Hematopoietic multipotent progenitor cell treated with erythropoietin and hydrocortisone succinate and interleukin-3 and kit ligand, for 4 days (in vitro differentiated cells): ENCODE measurements at places on chromosomes 1 and 21.
A peak's percentile ranks its signal among the peaks of the same experiment; 100 is the strongest.

DNA sequence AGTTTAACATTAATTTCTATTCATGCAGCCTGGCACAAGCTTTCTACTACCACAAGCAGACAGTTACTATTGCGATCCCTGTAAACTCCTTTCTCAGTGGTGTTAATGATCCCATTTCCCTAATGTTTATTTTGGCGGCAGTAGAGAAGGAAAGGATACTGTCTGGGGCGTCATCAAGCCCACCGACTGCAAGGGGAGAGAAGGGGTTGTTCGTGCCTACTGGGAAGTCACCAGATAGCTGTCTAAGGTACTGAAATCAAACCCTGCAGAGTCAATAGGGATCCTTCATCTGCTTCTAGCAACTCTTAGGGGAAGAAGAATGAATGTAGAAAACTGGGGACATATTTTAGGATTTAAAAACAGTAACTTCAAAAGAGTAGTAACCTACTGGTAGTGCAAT lies 95.2 kb upstream of the ADAR start:
- DNase-seq, result peak; percentile 34

DNA sequence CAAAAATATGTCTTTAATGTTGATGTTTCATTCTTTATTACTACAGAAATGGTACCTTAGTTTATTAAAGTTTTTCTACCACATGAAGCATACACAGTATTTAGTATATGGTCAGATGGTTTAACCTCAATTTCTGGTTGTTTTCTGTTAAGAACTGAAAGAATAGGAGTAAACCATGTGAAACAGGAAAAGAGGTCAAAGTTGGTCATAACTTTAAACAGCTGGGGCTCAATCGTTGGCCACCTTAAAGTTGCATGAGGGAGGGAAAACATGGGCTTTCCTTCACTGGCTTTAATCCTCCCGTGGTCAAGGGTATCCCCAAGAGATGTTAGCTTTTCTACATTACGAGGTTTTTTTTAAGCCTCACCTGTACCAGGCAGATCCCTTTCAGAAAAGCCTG lies 483.3 kb upstream of the ADAMTS5 start:
- no peak for DNase-seq

- no peak for DNase-seq
Observed at GRCh38 chr1:210783925-210784324, 350.0 kb downstream of the KCNH1 start.

DNA sequence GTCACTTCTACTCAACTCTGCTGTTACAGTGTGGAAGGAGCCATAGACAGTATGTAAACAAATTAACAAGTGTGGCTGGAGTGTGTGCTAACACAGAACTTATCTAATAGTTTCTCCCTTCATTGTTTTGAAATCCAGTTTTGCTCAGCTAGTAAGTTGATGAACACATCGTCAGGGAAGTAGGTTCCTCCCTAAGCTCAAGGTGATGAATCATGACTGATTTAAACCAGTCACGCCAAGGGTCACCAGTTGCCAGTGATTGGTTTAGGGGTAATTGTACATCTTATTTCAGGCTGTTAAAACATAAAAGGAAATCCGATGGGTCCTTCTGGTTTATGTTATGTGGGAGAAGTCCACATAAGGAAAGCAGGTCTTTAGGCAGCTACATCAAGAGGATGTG lies 97.0 kb upstream of the CHODL start:
- no peak for DNase-seq

DNA sequence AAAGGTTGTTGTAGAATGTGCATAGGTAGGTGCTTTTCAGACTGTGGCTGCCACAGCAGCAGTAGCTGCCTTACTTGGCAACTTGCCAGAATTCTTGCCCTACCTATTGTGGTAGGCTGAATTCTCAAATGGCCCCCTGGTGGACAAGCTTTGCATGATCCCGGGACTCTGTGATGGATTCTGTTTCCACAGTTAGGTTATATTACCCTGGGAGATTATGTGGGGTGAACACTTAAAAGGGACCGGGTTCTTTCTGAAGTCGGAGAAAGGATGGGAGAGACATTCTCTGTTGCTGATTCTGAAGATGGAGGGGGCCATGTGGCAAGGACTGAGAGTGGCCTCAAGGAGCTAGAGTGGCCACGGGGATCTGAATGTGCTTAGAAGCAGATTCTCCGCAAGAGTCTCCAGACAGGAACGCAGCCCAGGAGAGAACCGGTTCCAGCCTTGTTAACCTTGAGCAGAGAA lies 32.1 kb upstream of the KCNE1 start:
- peak; percentile 83 for DNase-seq

GRCh38 chr1:15963968-15964648 lies 11.8 kb downstream of the ZBTB17 start:
- DNase-seq, result no peak

DNA sequence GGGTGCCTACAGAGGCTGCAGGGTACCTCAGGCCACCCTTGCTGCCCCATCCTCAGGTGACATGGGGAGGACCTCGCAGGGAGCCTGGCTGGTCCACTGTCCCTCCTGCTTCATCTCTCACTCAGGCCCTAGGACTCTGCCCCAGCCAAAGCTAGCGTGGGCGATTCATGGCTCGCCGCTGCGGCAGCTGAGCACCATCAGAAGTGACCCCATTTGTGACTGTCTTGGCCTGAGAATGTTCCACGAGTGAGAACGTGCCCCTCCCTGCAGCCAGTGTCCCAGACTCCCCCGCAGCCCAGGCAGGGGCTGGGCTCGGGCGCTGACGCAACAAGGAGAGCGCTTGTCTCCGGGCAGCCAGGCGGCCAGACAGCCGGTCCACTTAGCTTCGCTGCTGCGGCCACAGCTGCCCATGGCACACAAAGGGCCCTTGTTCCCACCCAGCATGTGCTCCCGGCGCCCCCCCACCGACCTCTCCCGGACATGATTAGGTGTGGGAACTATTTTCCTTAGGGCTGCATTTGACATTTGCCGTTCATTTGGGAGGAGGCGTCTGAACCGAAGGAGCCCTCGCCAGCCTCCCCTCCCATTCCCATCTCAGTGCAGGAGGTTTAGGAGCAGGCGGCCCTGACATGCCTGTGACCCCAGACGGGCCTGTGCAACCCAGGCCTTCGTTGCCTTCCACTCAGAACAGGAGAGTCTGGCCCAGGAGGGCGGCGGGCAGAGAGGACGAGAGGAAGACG lies 19.3 kb upstream of the POFUT2 start:
- DNase-seq, result no peak

GRCh38 chr1:2499260-2499659 lies 23.2 kb downstream of the PLCH2 start:
- no peak for DNase-seq

DNA sequence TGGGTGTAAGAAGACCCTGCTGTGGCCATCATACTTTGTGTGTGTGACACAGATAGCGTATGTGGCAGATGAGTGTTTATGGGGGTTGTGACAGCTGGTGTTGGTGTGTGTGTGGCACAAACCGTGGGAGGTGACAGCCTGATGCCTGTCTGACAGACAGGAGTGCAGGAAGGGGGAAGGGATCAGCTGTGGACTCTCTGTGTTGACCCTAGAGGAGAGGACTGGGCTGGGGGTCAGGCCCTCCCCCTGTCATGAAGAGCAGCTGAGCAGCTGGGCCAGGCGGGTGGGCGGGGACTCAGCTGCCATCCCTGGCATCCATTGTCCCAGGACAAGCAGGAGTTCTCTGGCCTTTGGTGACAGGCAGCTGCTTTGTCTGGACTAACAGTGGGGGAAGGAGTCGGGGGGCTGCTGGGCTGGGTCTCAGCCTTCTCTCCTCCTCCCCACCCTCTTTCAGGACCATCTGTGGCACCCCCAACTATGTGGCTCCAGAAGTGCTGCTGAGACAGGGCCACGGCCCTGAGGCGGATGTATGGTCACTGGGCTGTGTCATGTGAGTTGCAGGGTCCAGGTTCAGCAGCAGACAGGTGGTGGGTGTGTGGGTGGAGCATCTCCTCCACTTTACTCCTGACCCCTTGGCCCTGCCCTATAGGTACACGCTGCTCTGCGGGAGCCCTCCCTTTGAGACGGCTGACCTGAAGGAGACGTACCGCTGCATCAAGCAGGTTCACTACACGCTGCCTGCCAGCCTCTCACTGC lies 2.3 kb downstream of the PLK3 start:
- DNase-seq, result no peak

DNA sequence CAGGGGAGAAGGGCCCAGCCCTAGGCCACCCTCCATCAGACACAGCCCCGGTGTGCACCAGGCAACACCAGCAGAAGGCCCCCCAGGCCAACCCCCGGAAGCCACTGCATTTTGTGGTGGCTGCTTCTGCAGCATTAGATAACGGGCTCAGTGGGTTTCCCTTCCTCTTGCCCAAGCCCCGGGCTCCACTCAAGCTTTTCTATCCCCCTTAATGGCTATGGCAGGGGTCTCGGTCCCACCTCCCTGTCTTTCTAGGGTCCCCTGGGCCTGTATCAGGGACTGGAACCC lies 18.9 kb downstream of the C1orf174 start:
- DNase-seq, result peak; percentile 94
